Stimulated activated effector memory CD8-positive, alpha-beta T cell treated with anti-CD3 and anti-CD28 coated beads, Interleukin-12 subunit alpha, Interleukin-12 subunit beta, amount 100 ng/mL, for 72 hours (primary cell): ENCODE measurements at places on chromosomes 11 and 22.

DNA sequence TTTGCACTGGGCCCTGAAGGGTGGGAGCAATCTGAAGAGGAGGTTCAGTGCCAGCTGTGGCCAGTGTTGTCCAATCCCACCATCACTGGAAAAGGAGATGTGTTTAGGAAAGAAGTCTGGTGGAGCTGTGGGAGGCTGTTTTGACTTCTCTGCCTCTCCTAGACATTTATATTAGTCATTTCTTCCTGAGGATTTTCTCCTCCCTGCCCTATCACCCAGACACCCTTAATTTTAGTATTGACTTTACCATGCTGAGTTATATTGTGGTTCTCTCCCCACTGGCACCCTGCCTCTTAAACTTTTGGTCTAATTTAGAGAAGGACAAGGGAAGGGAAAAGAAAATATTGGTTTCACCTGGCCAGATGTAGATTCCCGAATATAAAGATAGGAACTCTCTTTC is 159.1 kb downstream of the WNT11 start:
- no peak for DNase-seq

GRCh38 chr11:8032576-8033304 is 45.6 kb downstream of the EIF3F start:
- DNase-seq, result no peak

DNA sequence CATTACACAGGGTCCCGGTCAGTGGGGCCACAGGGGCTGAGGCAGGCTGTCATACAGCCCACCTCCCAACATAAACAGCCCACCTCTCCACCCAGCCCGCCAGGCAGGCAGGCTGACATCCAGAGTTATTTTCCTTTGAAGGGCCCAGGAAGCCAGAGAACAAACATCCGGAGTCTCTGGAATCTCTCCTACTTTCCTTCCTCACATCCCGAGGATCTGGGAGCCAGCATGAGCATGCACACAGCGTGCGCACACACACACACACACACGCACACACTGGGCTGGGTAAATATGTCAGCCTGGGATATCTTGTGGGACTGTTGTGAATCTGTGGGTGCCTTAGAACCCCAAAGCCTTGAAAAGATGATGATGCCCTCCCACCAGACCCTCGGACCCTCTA is 55.4 kb downstream of the PDE2A start:
- DNase-seq, result no peak

GRCh38 chr22:44693756-44694155 is 8.2 kb upstream of the PRR5 start:
- no peak for DNase-seq

GRCh38 chr11:65208785-65209710 is 27.3 kb downstream of the CAPN1 start:
- DNase-seq, result no peak

DNA sequence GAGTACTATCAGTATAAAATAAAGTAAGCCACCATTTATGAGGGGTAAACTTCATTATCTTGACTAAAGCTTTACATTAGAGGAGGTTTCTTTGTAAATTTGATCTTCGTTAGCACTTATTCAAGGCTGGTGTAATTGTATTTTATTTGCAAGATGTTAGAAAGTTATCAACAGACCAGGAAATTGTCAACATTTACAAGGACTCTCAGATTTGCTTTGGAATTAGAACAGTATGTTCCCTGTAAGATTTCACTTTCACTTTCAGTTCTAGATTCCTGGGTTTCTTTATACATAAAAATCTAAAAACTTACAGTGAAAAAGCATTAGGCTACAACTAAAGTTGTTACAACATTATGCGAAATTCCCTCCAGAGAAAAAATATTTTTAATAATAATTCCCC is 4.6 kb upstream of the BIRC3 start:
- DNase-seq, result no peak

DNA sequence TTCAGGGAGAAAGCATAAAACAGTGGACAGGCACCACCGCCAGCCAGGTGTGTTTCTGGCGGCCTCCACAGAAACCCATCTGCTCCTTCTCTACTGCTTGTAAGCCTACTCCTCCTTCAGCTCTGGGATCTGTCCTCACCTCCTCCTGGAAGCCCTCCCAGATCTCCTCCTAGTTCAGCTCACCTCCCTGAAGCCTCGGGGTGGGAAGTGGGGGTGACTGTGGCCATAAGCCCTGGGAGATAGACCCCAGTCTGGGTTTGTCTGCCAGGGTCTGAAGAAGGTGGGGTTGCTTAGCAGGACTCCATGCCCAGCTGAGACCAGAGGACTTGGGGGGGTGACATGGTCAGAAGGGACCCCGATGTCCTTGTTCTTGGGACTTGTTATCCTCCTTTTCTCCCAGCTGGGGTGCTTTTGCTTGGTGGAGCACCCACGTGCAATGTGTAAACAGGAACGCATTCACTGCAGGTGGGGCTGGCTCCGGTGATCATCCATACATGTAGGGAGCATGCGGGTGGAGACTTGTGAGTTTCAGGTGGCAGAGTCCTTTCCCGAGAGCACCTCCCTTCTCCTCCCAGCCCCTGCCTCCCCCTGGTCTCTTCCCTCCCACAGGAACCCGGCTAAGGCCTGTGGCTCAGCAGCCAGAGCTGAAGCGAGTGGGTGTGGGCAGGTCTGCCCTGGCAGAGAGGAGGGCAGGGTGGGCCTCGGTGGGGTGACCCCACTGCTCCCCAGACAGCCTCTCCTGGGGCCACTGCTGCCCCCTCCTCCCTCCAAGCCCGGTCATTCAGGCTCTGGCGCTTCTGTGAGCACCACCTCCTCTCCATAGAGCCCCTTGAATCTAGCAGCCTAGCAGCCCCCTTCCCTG is 25.9 kb downstream of the MRGPRG start:
- DNase-seq, result no peak

- DNase-seq, result no peak
Observed at GRCh38 chr22:19591568-19591967, 67.4 kb upstream of the CLDN5 start.

GRCh38 chr22:46077669-46078099 is 72.6 kb upstream of the PPARA start:
- no peak for DNase-seq

DNA sequence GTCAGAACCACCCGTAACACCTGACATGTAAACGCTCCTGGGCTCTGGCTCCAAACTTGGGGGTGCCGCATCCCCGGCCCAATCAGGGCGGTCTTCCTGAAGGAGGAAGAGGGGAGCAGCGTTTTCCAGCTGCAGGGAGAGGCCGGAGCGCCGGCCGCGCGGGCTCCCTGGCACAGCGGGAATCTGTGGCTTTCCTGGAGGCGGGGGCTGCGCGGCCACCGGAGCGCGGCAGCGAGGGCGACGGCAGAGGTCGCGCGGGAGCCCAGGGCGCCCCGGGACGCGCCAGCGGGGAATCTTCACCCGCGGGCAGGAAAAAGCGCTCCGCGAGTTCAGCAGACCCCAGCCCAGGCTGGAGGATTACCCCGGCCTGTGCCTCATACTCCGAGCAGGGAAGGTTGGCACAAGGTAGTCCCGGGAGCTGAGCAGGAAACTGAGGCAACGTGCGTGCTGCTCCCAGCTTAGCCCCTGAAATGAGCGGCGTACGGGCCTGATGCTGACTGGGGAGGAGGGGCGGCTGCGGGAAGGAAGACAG is 600 bp upstream of the ESAM start:
- no peak for DNase-seq

- DNase-seq, result no peak
Observed at GRCh38 chr11:109680127-109680526, 258.1 kb downstream of the C11orf87 start.

GRCh38 chr11:63502252-63502820 is 3.5 kb upstream of the LGALS12 start:
- DNase-seq, result no peak

DNA sequence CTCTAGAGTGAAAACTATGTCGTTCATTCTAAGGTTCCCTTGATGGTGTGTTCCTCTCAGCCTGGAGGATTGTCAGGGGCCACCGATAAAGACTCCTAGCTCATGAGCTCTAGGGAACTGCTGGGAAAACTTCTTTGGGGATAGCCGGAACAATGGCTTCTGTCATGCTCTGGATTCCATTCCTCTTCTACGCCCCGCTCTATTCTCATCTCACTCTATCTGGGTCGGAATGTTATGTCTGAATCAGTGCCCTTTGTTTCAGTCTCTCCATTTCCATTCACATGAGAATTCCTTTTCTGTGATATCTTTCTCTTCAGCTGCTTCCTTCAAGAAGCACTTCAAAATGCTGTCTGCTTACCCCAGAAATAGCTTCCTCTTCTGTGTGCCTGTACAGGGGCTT is 16.9 kb upstream of the SLCO2B1 start:
- DNase-seq, result no peak

- no peak for DNase-seq
Observed at GRCh38 chr11:79449040-79449439, 8.2 kb upstream of the TENM4 start.

DNA sequence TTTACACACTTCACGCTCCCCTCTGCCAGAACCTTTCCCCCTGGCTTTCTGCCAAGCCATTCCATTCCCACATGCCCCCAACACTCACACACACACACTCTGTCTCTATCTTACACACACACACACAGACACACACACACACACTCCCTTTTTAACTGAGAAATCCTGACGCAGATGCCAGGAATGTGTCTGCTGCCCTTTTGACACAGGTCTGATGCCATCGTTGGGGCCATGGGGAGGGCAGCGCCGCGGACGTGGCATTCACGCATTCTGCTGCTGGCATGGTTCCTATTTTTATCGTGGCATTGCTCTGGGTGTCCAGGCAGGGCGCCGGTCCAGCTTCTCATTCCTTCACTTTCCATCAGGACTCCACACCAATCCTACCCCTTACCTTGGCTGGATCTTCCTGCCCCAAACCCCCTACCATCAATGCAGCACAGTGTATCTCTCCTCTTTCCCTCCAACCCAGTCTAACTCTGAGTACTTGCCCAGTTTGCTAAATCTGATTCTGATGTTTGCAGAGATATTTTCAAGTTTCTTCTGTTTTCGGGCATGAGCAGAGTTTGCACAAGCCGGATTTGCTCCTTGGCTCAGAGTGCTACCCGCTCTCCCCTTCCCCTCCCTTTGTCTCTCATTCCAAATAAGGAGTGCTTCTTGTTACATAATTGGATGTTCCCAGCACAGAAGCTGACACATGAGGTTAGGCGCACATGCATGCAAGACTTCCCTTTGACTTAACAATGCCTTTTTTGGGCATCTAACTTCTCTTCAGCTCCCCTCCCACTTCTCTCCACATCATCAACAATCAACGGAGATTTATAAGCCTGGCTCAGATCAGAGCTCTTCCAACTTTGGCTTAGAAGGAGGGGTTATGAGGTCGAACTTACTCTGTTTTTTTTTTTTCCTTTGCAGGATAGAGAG is 18.8 kb downstream of the SNX19 start:
- no peak for DNase-seq

GRCh38 chr11:77214557-77214956 is 86.5 kb downstream of the MYO7A start:
- DNase-seq, result no peak

GRCh38 chr11:72764503-72764902 is 12.3 kb upstream of the ARAP1 start:
- no peak for DNase-seq

DNA sequence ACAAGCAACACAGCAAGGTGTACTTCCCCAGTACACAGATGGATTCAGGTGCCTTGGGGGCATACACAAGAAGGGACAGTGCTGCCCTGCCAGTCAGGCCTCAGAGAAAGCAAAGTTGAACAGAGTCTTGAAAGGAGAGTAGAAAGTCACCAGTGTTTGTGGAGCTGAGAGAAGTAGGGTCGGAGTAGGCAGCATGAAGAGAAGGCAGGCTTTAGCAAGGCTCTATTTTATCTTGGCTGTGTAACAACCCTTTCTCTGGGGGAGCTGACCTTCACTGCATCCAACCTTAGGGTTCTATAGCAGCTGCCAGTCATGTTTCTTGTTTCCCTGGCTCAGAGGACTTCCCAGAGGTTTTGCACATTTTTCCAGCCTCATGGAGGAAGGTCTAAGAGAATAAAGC is 77.4 kb upstream of the BLID start:
- no peak for DNase-seq

GRCh38 chr11:125020342-125020741 is 42.8 kb upstream of the SLC37A2 start:
- no peak for DNase-seq

GRCh38 chr11:27011560-27012233 is 17.8 kb downstream of the FIBIN start:
- no peak for DNase-seq

- no peak for DNase-seq
Observed at GRCh38 chr11:114042234-114042633, 17.3 kb upstream of the ZBTB16 start.

GRCh38 chr11:35463331-35463751 is 44.0 kb upstream of the SLC1A2 start:
- DNase-seq, result no peak

DNA sequence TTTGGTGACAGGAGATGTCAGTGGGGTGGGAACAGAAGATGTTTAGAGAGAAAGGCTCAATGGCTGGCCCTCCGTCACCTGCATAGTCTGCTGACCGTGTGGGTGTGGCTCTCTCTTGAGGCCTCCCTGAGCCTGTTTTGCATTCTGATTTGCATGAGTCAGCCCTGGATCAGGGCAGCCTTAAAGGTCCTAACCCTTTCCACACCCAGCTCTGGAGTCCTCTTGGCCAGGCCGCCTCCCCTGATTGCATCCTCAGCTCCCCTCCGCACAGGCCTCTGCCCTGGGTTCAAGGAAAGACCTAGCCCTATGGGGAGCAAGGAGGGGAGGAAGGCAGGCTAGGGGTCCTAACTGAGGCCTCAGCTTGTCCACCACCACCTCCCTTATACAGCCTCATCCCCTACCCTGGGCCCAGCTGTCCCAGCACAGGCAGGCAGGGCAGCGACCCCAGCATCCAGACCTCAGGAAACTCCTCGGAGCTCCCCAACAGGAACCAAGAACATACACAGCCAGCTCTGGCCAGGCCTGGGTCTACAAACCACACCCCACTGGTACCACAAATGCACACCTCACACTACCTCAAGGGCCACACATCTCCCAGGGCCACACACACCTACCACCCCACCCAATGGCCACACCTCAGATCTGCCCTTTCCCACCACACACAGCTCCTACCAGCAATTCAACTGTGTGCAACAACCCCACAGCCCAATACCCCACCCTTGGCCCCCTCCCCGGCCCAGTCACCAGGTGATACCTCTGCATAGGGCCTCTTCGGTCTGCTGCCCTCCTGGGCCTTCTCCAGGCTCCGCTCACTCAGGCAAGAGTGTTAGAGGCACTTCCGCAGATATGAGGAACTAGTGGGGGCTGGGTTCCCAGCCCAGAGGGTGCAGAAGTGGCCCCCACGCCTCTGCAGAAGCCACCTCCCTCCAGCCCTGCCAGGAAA is 13.7 kb downstream of the ARAP1 start:
- no peak for DNase-seq

DNA sequence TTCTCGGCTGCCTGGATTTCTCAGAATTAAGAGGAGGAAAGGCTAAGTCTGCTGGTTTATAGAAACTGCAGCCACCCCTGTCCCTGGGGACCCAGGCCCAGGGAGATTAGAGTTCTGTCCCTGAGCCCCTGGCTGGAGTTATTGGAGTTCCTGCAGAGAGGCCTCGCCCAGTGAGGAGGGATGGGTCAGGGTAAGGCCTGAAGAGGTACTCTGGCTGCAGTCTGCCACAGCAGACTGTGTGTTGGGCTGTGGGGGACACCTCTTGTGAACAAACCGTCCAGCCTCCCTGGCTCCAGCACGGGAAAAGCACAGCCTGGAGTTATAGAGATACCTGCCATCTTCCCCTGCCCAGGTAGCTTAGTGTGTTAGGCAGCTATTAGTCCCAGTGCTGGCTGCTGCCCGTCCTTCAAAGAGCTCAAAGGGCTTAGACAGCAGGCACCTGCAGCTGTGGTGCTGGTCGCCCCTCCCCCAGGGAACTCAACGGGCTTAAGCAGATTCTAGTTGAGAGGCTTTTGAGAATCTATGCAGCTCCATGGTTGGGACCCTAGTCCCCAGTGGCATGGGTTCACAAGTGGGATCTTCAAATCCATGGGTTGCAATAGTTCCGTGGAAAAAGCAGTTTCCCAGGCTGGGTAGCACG is 36.6 kb upstream of the MUC15 start:
- no peak for DNase-seq

GRCh38 chr11:121063728-121064127 is 37.3 kb upstream of the TECTA start:
- DNase-seq, result no peak
